ENCODE measurements at places on chromosomes 3 and 15. TPM values are rescaled to one million over a fixed set of nuclear protein-coding genes. Genes with fewer than 3 reads are reported as not detected.

The TMEM266 gene
- total RNA-seq, result 3.1 TPM

The GXYLT2 gene
- 0.65 TPM for total RNA-seq

The KBTBD13 gene
- total RNA-seq, result not detected

The TMCO5A gene
- not detected for total RNA-seq

The CCDC13 gene
- 0.11 TPM for total RNA-seq

The ZNF502 gene
- 5.0 TPM for total RNA-seq

The SHC4 gene
- 0.79 TPM for total RNA-seq

The IQCF5 gene
- not detected for total RNA-seq

The FBXW12 gene
- total RNA-seq, result not detected

The TRH gene
- not detected for total RNA-seq

The HIGD2B gene
- 0.39 TPM for total RNA-seq

The FSIP1 gene
- 0.43 TPM for total RNA-seq
